Activated CD4-positive, CD25-positive, alpha-beta regulatory T cell treated with anti-CD3 and anti-CD28 coated beads, Interleukin-2, amount 50 U/mL, for 24 hours (primary cell): ENCODE measurements at places on chromosomes 1 and 21.

- no peak for ATAC-seq
Observed at GRCh38 chr1:53128401-53128800, 14.0 kb downstream of the SLC1A7 start.

DNA sequence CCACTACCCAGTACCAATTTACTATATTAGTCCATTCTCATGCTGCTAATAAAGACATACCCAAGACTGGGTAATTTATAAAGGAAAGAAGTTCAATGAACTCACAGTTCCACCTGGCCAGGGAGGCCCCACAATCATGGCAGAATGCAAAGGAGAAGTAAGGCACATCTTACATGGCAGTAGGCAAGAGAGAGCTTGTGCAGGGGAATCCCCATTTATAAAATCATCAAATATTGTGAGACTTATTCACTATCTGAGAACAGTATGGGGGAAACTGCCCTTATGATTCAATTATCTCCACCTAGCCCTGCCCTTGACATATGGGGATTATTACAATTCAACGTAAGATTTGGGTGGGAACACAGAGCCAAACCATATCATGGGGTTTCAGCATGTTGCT, 6.4 kb downstream of the CD58 start:
- ATAC-seq = peak; percentile 49

- peak; percentile 42 for ATAC-seq
Observed at GRCh38 chr1:172451002-172451443, 7.2 kb upstream of the PIGC start.

DNA sequence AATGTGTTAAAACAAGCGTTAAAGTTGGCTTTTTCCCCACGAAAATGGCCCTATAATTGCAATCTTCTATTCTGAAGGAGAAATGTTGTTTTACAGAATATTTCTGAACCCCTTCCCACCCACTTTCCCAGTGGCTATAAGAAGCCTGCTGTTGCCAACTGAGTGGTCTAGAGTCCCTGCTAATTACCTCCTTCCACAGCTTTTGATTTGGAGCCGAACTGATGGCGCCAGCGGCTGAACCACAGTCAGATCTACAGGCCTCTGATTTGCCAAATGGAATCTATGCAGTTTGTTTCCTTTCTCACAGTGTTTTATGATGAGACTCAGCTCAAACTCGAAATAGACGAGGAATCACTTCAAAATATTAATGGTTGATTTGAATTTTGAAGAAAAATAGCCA, 76.0 kb upstream of the C1orf105 start:
- ATAC-seq = no peak
